ENCODE measurements at places on chromosomes 6 and 20.

DNA sequence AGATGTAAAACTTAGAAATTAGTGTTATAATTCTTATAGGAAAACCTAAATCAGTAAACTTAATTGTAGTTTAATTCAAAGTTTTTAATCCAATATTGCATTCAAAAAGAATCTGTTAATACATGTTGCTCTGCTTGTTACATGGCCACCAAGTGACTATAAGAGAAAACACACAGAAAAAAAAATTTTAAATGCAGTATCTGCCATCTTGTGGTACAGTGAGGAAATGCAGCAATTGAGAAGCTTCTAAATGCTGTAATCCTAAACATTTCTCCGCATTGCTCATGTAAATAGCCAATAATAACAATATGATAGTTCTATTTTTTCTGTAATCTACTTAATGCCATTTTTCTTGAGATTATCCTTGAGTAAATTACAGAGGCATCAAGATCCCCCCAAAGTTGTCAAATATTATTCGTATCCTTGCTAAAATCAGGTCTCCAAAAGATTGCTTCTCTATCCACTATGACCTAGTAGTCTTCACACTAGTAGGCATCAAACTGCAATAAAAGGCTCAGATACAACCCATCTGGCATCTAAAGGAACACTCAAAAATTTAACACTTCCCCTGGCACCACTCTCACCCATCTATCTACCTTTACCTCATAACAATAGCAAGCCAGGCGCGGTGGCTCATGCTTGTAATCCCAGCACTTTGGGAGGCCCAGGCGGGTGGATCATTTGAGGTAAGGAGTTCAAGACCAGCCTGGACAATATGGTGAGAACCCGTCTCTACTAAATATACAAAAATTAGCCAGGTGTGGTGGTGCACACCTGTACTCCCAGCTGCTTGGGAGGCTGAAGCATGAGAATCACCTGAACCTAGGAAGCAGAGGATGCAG is 34.6 kb downstream of the HDAC2 start:
- peak; percentile 65 for DNase-seq

DNA sequence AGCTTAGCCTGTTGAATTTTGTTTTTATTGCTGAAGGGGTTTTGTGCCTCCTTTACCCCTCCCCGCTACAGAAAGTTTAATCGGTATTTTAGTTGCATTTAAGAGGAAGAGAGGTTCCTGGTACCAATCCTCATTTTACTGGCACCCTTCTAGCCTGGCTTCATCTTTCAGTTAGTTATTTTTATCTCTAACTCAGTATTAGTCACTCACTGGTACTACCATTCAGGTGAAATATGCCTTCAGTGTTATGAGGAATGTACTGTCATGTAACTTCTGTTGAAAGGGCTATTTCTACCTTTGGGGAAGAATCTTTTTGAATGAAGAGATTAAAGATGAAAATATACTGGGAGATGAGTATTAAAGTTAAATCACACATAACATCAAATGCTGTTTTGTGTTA is 211.8 kb downstream of the CDKAL1 start:
- DNase-seq, result no peak

DNA sequence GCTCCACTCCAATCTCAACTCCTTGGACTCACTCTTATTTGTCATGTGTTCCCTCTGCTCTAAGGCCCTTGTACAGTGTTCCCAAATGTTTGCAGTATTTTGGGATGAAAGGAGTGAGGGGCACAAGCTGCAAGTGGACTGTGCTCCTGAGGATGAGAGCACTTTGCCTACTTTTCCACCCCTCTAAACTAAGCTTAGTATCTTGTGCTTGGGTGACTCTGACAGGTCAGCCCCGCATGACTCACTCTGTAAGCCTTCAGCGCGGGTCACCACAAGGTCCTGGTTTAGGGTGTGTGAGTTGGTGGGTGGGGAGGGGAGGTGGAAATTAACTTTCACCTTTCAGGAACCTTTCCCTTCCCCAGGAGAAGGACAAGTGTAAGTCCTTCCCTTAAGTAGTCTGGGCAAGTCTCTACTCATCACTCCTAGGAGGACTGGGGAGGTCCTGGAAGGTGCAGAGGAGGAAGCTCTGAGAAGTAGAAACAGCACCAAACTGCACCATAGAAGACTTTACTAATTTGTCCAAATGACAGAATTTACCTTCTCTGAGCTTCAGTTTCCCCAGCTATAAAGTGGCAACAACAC is 68.8 kb upstream of the EPB41L1 start:
- DNase-seq, result no peak

GRCh38 chr6:89792881-89793280 is 26.7 kb downstream of the MDN1 start:
- DNase-seq, result no peak

GRCh38 chr20:42492290-42492689 is 697.4 kb downstream of the PTPRT start:
- no peak for DNase-seq

DNA sequence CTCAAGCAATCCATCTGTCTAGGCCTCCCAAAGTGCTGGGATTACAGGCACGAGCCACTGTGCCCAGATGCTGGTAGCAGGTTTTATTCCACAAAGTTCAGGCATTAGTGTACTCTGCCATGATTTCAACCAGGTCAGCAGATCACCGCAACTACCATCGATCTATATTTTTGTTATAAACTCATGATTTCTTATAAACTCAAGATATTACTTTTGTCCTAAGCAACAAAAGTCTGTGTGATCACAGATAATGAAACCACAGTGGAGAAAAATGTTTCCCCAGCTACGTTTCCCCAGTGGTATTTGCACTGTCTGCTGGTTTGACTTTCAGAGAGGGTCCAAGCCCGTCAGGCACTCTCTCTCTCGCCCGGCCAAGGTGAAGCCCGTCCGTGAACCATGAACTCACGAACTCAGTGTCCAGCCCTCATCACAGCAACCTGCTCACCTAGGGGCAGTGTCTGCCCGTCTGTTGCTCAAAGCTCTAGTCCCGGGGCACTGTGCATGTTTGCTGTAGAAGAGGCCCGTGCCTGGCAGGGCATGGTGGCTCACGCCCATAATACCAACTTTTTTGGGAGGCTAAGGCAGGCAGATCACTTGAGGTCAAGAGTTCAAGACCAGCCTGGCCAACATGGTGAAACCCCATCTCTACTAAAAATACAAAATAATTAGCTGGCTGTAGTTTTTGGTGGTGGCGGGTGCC is 7.0 kb downstream of the SLC4A11 start:
- DNase-seq, result no peak

DNA sequence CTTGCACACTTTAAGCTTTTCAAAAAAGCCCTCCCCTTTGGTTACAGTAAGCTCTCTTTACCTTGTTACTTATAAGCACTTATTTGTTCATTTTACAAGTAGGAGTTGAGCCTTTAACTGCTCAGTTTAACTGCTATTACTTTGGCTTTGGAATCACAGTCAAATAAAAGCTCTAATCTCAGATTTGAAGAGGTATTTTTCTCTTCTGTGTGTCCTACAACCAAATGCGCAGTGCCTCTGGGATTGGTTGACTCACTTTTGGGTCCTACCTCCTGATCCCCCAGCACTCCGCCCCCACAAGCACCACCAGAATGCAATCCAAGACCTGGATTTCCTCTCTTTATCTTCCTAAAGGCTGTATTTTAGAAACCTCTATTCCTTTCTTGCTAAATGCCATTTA is 2.5 kb downstream of the NCOA7 start:
- no peak for DNase-seq

DNA sequence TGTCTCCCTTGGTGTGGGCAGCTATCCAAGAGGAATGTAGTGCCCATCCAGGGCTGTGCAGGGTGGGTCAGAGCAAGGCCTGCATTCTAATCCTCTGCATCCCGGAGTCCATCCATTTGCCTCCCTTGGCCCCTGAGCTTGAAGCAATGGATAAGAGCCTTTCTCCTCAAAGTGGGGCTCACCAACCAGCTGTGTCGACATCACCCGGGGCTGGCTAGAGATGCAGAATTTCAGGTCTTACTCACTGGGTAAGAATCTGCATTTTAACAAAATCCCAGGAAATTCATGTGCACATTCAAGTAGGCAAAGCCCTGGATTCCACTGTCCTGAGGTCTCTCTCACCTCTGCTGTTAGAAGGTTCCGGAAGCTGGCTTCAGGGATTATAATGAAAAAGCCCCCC is 95.3 kb downstream of the MDGA1 start:
- no peak for DNase-seq

GRCh38 chr6:112480553-112480952 is 133.4 kb downstream of the RFPL4B start:
- no peak for DNase-seq

GRCh38 chr6:17577059-17577458 is 23.0 kb upstream of the FAM8A1 start:
- no peak for DNase-seq

GRCh38 chr20:9214685-9215084 is 145.8 kb downstream of the PLCB4 start:
- DNase-seq, result no peak

GRCh38 chr6:38686270-38687042 is 16.5 kb downstream of the GLO1 start:
- DNase-seq, result no peak

DNA sequence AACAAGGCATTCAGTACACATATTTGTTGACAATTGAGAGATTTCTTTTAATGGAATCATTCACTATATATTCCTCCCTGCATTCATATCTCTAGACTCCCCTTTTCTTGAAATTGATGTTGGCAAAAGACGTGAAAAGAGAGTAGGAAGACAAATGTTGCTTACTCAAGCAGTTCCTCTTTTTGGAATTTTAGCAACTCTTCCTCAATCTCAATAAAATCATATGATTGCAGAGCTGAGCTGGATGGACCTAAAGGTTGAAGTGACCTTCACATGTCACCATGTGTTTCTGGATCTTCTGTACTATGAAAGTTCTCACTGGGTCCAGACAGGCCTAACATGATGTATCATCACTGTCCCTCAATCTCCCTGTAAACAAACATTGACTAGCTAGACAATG is 18.6 kb downstream of the ADGRF1 start:
- no peak for DNase-seq

GRCh38 chr6:93105907-93106306 is 313.5 kb downstream of the EPHA7 start:
- DNase-seq, result no peak

DNA sequence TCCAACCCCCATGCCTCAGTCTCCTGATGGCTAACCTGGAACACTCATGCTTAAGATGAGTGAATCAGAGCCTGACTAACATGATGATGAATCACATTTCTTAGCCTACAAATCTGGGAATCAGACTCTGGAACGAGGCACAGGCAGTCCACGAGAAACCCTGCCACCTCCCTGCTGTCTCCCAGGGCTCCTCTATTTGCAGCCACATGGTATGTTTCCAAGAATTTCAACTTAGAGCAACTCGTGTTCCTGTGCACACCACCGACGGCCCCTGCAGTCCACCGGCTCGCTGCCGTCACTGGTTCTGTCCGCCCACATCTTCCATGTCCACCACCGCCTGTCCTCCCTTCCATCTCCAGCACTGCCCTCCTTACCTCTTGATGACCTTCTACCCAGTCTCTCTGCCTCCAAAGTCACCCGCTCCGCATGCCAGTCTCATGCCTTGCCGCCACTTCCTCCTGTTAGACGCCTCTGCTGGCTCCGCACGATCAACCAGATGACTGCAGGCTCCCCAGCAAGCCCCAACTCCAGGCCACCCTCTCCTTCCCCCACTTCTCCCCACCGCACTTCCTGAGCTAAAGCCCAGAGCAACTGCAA is 87.6 kb downstream of the AGPAT4 start:
- DNase-seq, result no peak

GRCh38 chr6:5729080-5729434 is 277.7 kb downstream of the NRN1 start:
- DNase-seq, result no peak

DNA sequence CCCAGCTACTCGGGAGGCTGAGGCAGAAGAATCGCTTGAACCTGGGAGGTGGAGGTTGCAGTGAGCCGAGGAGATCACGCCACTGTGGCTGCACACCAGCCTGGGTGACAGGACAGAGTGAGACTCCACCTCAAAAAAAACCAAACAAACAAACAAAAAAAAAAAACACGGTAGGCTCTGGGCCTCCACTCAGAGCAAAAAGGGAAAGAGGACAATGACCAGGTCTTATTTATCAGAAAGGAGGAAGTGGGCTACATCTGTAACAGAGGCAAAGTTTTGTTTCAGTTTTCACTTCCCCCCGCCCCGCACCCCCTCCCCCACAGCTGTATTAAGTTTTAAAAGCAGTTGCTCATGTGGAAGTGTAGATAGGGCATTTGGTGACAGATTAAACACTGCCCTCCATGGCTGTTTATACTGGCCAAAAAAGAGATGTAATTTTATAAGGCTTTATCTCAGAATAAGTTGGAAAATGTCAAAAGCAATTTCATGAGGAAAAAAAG is 114.6 kb downstream of the RCAN2 start:
- DNase-seq, result no peak

- no peak for DNase-seq
Observed at GRCh38 chr6:121760745-121761144, 325.3 kb downstream of the GJA1 start.

DNA sequence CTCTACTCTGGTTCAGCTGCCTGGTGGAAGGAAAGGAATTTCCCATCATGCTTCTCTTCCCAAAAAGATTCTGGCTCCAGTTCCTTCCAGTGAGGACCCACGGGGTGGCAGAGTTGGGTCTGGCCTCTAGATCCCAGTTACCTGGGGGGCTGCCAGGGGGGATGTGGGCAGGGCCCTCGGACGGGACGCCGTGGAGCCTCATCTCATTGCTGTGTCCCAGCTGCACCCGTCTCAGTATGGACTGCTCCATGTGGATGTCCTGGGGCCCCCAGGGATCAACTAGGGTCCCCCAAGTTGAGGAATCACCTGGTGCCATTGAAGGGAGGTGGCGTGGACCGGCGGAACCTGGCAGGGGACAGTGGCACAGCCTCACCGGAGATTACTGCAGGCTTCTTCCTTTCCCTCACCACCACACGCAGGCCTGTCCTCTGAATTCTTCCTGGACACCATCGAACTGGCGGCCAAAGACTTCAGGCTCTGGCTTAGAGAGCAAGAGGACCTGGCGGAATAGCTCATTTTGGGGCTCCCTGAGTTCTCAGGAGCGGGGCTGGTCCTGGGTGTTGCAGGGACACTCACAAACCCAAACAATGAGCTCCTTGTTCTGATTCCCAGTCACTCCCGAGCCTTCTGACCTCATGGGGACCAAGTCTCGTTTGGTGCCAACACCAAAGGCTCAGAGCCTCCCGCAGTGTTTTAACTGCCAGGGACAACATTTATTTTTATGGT is 8.5 kb downstream of the ZBP1 start:
- DNase-seq, result no peak

DNA sequence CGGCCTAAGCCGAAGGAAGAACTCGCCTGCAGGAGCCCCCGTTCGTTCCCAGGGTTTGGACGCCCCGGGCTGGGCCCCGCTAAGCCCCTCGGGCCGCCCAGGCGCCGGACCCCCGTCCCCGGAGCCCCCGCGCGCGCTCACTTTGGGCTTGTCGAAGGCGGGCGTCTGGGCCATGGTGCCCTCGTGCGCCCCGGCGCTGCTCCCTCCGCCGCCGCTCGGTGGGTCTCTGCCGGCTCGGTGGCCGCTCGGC is 140 bp downstream of the ADA start:
- DNase-seq, result no peak

DNA sequence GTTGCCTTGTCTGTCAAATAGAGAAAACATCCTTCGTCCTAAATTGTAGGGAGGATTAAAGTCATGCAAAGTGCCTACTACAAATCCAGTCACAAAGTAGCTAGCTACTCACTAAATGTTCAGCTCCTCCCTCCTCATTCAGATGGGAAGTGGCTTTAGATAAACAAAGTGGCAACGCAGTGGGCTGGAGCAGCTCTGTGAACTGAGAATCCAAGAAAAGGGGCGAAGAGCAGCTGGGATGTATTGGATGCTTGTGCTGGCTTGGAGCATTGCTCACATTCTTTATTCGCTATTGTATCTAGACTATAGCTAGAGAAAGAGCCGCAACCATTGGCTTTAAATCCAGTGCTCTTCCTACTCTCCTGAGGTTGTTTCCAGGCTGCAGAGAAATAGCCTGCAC is 10.3 kb downstream of the MOG start:
- no peak for DNase-seq

Measured in right renal pelvis (tissue), 4 donors.